ENCODE measurements at places on chromosomes 3 and 15. TPM values are rescaled to one million over a fixed set of nuclear protein-coding genes. Genes with fewer than 3 reads are reported as not detected.

The ROBO1 gene
- total RNA-seq = 5.8 TPM

The CIDEC gene
- total RNA-seq = 0.59 TPM

The CEP152 gene
- total RNA-seq = 9.7 TPM

The AGBL1 gene
- total RNA-seq = not detected

The EFHB gene
- total RNA-seq = 0.33 TPM

DNA sequence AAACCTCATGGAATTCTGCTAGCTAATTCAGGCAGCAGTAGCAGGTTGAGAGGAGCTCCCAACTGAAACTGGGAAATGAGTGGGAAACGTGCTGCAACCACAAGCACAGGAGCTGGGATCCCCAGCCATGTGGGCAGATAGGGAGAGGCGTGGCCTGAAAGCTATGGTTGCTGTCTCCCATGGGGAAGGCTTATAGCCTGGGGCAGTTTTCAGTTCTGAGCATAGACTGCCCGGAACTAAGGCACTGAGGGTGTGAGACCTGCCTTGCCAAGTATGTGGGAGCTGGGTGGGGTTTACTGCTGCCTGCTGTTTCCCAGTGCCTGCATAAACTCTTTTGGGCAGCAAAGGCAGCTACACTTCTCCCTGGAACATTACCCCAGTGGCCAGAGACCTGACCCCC is 229.5 kb downstream of the TUSC7 start:
- H3K27me3 ChIP-seq = no peaks in the 10 kb centered on the region
- H3K4me1 ChIP-seq = no peaks in the 10 kb centered on the region
- H3K4me3 ChIP-seq = no peak overlapping the region
- no peaks in the 10 kb centered on the region for H3K36me3 ChIP-seq

GRCh38 chr3:39275963-39276593 is 3.8 kb downstream of the CX3CR1 start:
- no peak overlapping the region for H3K4me3 ChIP-seq
- no peaks in the 10 kb centered on the region for H3K27me3 ChIP-seq
- no peaks in the 10 kb centered on the region for H3K4me1 ChIP-seq

DNA sequence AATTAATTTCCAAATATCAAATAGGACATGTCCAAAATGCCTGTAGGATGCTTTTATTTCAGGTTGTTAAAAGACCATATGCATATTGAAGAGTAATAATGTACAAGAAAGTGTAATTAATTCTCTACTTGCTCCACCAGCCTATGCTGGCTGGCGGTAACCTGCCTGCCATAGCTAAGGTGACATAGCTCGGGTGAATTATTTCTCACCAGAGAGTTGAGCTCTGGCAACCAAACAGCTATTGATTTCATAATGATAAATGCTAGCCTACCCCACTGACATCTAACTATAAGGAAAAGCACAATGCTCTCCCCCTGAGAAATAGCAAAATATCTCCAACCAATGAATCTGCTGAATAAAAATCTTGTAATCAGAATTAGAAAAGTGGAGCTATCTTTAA is 48.9 kb downstream of the GADL1 start:
- H3K27ac ChIP-seq = no peak overlapping the region
- H3K36me3 ChIP-seq = no peaks in the 10 kb centered on the region
- H3K27me3 ChIP-seq = no peaks in the 10 kb centered on the region
- no peak for DNase-seq
- H3K4me1 ChIP-seq = no peaks in the 10 kb centered on the region

DNA sequence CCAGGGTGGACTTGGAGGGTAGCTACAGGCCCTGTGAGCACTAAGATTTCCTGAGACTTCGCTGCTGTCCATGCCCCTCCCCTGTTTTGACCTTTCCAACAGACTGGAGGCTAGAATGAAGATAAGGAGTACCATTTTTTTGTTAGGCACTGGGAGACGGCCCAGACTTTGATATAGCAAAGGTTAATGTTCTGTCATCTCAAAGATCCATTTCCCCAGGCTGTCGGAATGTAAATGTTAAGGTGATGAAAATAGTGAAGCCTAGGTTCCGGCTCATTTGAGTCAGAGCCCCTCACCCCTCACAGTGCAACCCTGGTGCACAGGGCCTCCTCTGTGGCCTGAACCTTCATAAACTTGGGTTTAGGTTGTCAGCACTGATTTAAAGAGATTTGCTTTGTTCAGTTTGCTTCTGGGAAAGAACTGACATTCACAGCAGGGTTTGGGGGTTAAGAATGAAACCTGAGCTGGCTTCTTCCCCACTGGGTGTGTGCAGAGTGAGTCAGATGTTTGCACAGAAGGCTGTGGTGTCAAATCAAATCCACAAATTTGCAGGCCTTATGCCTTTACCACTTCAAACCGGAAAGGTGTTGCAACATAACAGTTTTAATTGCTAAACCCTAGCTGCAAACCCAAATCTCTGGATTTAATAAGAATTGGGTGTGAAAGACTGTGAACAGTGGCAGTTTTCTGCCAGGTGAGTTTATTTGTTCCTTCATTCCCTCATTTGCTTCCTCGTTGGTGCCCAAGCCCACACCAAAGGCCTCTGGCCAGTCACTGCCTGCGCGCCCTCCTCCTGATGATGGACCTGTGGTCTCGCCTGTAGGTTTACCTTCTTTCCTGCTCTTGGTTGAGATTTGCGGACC is 20.6 kb upstream of the KCTD6 start:
- no peak for DNase-seq
- H3K4me3 ChIP-seq = no peak overlapping the region
- H3K36me3 ChIP-seq = no peaks in the 10 kb centered on the region
- no peaks in the 10 kb centered on the region for H3K27me3 ChIP-seq

- no peak for DNase-seq
- H3K27me3 ChIP-seq = no peaks in the 10 kb centered on the region
- H3K4me1 ChIP-seq = no peaks in the 10 kb centered on the region
- no peak overlapping the region for H3K4me3 ChIP-seq
- H3K27ac ChIP-seq = no peak overlapping the region
Observed at GRCh38 chr3:145911016-145911415, 250.0 kb downstream of the PLOD2 start.

GRCh38 chr3:42884324-42884723 is 8.6 kb upstream of the CYP8B1 start:
- no peak overlapping the region for H3K27ac ChIP-seq
- no peak overlapping the region for H3K4me3 ChIP-seq
- H3K36me3 ChIP-seq = no peaks in the 10 kb centered on the region
- H3K27me3 ChIP-seq = no peaks in the 10 kb centered on the region
- DNase-seq = no peak
- H3K4me1 ChIP-seq = peaks cover 7% of the 10 kb centered on the region

GRCh38 chr15:79505956-79506355 is 73.8 kb downstream of the MINAR1 start:
- no peak overlapping the region for H3K4me3 ChIP-seq
- H3K27me3 ChIP-seq = no peaks in the 10 kb centered on the region
- H3K36me3 ChIP-seq = no peaks in the 10 kb centered on the region
- H3K4me1 ChIP-seq = no peaks in the 10 kb centered on the region
- no peak overlapping the region for H3K27ac ChIP-seq

DNA sequence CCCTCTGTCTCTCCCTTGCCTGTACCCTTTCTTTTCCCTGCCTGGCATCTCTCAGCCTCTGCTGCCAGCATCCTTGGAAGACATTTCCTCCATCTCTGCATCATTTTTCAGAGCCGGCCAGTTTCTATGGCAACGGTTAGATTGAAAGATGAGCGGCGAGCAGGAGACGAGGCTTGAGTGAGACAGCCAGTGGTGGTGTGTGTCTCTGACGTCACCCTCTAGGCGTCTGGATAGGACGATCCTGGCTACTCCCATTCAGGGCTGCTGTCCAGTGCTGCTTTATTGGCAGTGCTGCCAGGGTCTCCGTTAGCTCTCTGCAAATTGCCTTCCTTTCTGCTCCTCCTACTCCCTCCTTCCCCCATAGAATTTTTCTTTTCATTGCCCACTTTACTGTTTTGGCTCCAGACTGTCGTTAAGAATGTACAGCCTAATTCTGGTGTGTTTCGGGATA is 57.9 kb downstream of the TRAK1 start:
- H3K27ac ChIP-seq = no peak overlapping the region
- no peak for DNase-seq
- no peaks in the 10 kb centered on the region for H3K4me1 ChIP-seq
- no peaks in the 10 kb centered on the region for H3K36me3 ChIP-seq
- H3K27me3 ChIP-seq = no peaks in the 10 kb centered on the region

DNA sequence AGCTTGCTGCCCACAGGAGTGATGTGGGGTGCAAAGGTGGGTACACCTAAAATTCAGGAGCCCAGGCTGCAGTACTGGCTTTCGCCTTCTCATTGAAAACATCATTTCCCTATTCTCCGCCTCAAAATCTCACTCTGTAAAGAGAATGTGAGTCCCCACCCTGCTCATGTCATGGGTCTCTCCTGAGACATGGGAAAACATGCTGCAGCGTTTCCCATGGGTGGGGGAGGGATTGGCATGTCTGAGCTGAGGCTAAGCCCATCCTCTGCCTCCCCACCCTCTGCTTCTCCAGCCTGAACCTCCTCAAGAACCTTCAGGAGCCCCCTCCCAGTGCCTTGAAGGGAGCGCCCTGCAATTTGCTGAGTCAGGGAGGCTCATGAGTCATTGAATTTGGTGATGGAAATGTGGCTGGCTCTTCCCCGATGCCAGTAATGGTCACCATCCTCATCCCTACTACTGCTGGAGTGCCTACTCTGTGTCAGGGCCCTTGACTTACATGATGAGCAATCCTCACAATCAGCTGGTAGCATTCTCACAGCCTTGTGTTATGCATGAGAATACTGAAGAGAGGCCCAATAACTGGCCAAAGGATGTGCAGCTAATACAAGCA is 28.8 kb downstream of the WNT5A start:
- H3K27ac ChIP-seq = no peak overlapping the region
- H3K4me1 ChIP-seq = no peaks in the 10 kb centered on the region

GRCh38 chr3:66712210-66712609 is 211.4 kb upstream of the LRIG1 start:
- DNase-seq = no peak
- no peaks in the 10 kb centered on the region for H3K36me3 ChIP-seq
- no peak overlapping the region for H3K27ac ChIP-seq
- H3K4me1 ChIP-seq = peaks cover 15% of the 10 kb centered on the region
- H3K4me3 ChIP-seq = no peak overlapping the region

Data from liver (tissue), 10 donors.